ENCODE measurements at places on chromosomes 7 and 10.

DNA sequence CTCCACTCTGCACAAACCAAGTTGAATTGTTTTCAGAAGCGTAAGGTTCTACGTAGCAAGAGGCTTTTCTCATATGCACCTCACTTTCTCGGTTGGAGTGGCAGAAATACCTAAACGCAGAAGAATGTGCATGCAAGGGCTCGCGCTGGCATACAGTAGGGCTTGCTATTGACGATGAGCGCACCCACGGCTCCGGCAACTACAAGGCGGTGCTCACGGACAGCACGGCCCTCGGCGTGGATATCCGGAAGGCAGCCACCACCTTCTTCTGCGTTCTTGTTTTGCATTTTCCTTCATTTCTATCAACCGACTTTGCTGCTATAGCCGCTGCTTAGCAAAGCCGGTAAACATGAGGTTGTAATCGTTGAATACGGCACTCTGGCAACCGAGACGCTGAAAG, 51.1 kb upstream of the UBE3C start:
- no peak for DNase-seq

DNA sequence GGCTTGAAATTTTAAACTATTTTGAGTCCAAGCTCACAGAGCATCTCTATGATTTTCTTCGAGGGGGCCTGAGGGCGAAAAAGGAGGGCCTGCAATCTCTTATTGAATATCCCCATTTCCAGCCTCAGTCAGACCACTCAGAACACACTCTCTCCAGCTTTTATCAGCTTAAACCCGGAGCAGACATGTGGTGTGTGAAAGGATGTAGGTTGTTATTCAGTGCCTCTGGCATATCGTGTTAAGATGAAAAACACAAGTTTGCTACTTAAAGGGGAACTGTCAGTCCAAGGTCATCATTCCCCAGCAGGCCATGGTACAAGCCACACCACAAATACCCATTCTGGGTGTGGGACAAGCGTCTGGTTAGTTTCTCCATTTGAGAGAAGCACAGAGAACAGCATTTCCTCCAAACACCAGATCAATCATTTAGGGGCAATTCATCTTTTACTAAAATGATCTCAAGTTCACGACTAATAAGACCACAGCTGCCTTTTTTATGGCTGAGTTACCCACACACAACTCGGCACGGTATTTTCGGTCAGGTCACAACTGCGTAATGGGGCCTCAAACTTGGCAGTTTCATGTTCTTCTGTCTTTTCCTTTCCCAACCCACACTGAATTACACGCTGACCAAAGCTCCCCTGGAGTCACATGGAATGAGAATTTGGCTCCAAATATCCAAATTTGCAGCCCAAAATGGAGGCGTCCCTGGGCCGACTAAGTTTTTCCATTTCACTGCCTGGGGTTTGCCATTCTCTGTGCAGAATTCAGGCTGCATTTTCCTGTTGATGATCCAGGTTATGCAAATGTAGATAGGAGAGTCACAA, 188.4 kb downstream of the SEM1 start:
- DNase-seq = no peak

DNA sequence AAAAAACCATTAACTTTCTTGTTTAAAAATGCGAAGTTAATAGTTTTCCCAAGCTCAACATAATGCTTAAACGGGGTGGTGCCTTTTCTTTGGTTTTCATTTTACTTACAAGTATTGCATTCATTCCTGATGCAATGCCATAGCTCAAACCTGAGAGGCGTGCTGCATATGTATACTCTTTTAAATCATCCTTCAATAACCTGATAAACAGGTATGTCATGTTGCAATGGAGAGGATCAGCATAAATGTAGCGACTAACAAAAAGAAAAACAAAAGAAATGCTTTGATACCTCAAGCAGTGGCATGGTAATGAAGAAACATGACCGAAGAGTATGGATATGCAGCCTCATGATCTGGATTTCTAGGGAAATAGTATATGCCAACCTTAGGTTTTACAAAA, 95.4 kb downstream of the IDE start:
- no peak for DNase-seq

DNA sequence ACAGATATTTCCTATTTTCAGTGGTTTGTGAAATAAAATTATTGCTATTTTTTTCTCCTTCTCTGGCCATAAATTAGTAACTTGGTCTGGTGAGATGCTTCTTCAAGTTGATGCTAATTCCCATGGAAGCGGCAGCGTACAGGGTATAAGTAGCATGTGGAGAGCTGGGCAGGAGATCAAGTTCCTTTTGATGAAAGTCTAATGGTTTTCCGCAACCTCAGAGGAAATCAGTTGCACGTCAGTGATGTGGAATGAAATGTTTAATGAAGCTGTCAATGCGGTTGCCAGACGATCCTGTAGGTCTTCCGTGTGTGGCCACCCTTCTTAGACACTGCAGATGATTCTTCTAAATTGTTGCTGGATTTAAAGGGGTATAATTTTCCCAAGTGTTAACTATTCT, 236.4 kb upstream of the GRM3 start:
- no peak for DNase-seq

DNA sequence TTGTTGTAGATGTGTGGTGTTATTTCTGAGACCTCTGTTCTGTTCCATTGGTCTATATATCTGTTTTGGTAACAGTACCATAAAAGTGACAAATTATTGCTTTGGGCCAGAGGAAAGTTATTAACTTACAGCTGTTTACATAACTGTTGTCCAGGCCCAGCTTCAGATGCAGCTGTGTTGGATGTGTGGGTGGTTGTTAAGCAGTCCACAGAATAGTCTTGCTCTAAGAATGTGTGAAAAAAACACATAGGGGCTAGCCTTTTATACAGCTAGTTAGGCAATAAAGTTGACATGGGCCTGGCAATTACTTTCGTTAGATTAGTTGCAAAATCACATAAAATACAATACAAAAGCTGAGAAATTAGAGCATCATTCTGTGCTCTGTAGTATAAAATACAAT, 31.9 kb downstream of the DLD start:
- no peak for DNase-seq

GRCh38 chr7:71133232-71133622, 1.3 kb downstream of the GALNT17 start:
- DNase-seq = no peak

DNA sequence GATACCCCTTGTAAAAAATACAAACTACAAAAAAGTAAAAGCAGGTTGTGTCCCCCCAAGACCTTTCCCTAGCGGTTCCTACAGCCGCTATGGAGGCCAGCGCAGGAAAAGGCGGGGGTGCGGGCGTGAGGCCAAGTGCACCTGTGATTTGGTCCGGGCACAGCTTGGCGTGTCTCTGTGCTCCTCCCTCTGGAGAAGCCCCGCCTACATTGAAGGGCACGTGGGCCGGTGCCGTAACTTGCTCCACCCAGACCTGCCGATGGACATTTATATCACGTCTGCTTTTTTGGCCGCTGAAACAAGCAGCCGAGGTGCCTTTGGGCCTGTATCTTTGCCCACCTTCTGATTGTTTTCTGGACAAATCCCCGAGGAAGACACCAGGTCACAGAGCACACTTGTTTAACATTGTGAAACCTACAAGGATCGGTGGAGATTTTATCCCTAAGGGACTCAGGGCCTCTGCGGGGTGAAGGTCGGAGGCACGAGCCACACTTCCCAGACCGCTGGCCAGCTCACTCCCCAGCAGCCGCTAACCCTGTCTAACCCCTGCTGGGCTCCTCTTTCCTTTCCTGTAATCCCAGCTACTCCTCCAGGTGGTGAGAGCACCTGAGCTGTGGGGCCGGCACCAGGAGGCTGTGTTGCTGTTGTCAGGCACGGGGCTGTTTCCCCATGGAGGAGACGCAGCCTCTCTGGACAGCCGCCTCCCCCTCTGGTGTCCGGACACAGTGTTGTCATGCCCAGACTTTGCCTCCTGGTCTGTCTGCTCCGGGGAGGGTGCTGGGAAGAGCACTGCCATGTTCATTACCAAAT, 18.8 kb upstream of the INPP5A start:
- DNase-seq = peak; percentile 38

Data from NCI-H146 (cell line).